ENCODE measurements at places on chromosomes 4 and X.

GRCh38 chr4:143626134-143626911 is 74.2 kb downstream of the FREM3 start:
- no peak overlapping the region for H3K4me3 ChIP-seq
- no peaks in the 10 kb centered on the region for H3K36me3 ChIP-seq
- DNase-seq: no peak
- no peaks in the 10 kb centered on the region for H3K4me1 ChIP-seq

DNA sequence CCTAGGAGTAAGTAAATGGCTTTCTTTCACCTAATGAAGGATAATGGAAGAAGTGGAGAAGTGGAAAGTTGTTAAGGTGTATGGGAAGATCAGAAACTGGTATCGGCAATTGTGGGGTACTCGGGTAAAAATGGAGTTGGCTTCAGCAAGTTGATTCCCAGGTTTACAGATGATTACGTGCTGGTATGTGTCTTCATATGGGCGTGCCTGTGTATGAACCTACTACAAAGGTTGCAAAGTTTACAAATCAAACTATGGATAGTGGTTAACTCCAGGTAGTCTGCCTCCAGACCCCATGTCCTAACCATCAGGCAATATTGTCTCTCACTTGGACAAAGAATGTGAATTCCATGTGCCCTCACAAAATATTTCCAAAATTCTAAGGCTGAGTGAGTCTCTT is 773 bp downstream of the TLR3 start:
- no peak for DNase-seq
- no peaks in the 10 kb centered on the region for H3K4me1 ChIP-seq
- H3K27me3 ChIP-seq: no peaks in the 10 kb centered on the region
- H3K27ac ChIP-seq: no peak overlapping the region
- H3K4me3 ChIP-seq: no peak overlapping the region
- no peaks in the 10 kb centered on the region for H3K36me3 ChIP-seq

- H3K4me1 ChIP-seq: no peaks in the 10 kb centered on the region
- no peak overlapping the region for H3K4me3 ChIP-seq
- no peaks in the 10 kb centered on the region for H3K36me3 ChIP-seq
- no peak overlapping the region for H3K27ac ChIP-seq
- no peak for DNase-seq
Measured at GRCh38 chr4:112771-113170, 11.5 kb upstream of the ZNF718 start.

DNA sequence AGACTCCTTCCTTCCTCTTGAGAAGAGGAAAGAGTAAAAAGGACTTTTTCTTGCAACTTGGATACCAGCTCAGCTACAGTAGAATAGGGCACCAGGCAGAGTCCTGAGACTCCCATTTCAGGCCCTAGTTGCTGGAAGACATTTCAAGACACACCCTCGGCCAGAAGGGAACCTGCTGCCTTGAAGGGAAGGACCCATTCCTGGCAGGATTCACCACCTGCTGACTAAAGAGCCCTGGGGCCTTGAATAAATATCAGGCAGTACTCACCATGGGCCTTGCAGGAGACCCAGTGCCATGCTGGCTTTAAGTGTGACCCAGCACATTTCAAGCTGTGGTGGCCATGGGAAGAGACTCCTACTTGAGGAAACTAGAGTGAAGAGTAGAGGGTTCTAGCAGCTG is 317.6 kb downstream of the DKK2 start:
- no peaks in the 10 kb centered on the region for H3K27me3 ChIP-seq
- H3K36me3 ChIP-seq: no peaks in the 10 kb centered on the region
- no peak for DNase-seq
- H3K4me3 ChIP-seq: no peak overlapping the region
- no peak overlapping the region for H3K27ac ChIP-seq
- no peaks in the 10 kb centered on the region for H3K4me1 ChIP-seq

DNA sequence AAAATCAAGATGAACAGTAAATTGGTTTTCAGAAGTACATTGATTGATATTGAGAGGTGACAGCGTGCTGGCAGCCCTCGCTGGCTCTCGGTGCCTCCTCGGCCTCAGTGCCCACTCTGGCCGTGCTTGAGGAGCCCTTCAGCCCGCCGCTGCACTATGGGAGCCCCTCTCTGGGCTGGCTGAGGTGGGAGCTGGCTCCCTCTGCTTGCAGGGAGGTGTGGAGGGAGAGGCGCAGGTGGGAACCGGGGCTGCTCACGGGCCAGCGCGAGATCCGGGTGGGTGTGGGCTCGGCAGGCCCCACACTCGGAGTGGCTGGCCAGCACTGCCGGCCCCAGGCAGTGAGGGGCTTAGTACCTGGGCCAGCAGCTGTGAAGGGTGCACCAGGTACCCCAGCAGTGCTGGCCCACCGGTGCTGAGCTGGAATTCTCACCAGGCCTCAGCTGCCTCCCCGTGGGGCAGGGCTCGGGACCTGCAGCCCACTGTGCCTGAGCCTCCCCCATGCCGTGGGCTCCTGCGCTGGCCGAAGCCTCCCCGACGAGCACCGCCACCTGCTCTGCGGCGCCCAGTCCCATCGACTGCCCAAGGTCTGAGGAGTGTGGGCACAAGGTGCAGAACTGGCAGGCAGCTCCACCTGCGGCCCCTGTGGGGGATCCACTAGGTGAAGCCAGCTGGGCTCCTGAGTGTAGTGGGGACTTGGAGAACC is 25.2 kb downstream of the RAP2C start:
- H3K36me3 ChIP-seq: no peaks in the 10 kb centered on the region
- no peak overlapping the region for H3K4me3 ChIP-seq
- no peak overlapping the region for H3K27ac ChIP-seq
- H3K4me1 ChIP-seq: no peaks in the 10 kb centered on the region
- H3K27me3 ChIP-seq: no peaks in the 10 kb centered on the region

DNA sequence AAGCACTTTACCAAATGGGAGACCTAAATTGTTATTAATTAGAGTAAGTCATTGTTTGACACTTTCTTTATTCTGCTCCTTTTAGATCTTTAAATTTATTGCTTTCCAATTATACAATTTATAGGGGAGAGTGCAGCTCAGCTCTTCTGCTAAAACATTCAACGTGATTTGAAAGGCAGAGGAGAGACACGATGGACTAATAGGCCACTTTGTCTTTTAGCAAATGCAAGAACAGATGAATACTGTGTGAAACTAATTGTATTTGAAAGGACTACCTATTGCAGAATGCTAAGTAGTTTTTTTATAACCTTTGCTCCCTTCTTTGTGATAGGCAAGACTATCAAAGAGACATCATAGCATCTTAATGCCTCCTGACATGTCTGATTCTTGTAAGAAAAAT is 320.4 kb upstream of the KLF3 start:
- H3K27ac ChIP-seq: no peak overlapping the region
- DNase-seq: no peak
- H3K27me3 ChIP-seq: no peaks in the 10 kb centered on the region
- no peak overlapping the region for H3K4me3 ChIP-seq
- no peaks in the 10 kb centered on the region for H3K36me3 ChIP-seq
- H3K4me1 ChIP-seq: no peaks in the 10 kb centered on the region

DNA sequence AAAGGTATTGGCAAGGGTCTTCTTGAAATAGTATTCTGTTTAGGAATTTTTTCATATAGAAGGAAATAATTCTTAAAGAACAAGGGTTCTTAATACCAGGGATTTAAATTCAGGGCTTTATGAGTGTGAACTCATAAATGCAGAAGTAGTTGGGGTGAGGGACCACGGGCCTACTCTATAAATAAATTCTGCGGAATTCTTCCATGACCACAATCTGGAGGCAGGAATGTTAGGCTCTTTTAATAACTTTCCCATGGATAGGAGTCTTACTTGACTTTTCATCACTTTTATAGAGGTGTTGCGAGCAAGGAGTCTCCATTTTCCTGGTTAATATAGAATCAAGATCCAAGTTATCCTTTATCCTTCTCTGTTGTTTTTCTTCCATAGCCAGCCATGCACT is 76.7 kb upstream of the SLC4A4 start:
- no peak for DNase-seq
- H3K4me3 ChIP-seq: no peak overlapping the region
- no peak overlapping the region for H3K27ac ChIP-seq

GRCh38 chr4:5371415-5372190 is 320.3 kb downstream of the STK32B start:
- H3K4me3 ChIP-seq: no peak overlapping the region
- no peak for DNase-seq
- no peaks in the 10 kb centered on the region for H3K36me3 ChIP-seq
- H3K27ac ChIP-seq: no peak overlapping the region
- no peaks in the 10 kb centered on the region for H3K27me3 ChIP-seq
- H3K4me1 ChIP-seq: peaks cover 5% of the 10 kb centered on the region

- H3K27ac ChIP-seq: no peak overlapping the region
- no peaks in the 10 kb centered on the region for H3K36me3 ChIP-seq
- H3K4me1 ChIP-seq: no peaks in the 10 kb centered on the region
- no peaks in the 10 kb centered on the region for H3K27me3 ChIP-seq
- DNase-seq: no peak
Measured at GRCh38 chr4:8301851-8302730, 32.5 kb downstream of the HTRA3 start.

DNA sequence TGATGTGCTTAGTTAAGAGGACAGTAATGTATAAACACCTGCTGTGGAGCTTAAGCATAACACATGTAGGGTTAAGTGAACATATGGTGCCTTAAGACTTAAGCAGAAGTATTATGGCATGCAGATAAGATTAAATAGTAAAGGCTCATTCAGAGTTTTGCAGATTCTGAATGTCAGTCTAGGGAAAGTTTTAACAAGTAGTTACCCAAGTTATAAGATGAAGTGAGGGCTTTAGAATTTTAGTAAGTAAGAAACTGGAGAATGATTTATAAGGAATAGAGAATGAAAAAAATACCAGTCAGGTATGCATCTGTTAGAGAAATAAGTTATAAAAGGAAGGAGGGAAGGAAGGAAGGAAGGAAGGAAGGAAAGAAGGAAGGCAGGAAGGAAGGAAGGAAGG is 902.1 kb downstream of the TRAM1L1 start:
- H3K27ac ChIP-seq: no peak overlapping the region
- no peak overlapping the region for H3K4me3 ChIP-seq
- no peaks in the 10 kb centered on the region for H3K4me1 ChIP-seq
- no peaks in the 10 kb centered on the region for H3K27me3 ChIP-seq
- no peak for DNase-seq
- no peaks in the 10 kb centered on the region for H3K36me3 ChIP-seq

- DNase-seq: no peak
- H3K36me3 ChIP-seq: no peaks in the 10 kb centered on the region
- H3K4me1 ChIP-seq: no peaks in the 10 kb centered on the region
- no peak overlapping the region for H3K4me3 ChIP-seq
- H3K27me3 ChIP-seq: no peaks in the 10 kb centered on the region
- H3K27ac ChIP-seq: no peak overlapping the region
Measured at GRCh38 chr4:38925492-38926413, 58.1 kb downstream of the FAM114A1 start.

DNA sequence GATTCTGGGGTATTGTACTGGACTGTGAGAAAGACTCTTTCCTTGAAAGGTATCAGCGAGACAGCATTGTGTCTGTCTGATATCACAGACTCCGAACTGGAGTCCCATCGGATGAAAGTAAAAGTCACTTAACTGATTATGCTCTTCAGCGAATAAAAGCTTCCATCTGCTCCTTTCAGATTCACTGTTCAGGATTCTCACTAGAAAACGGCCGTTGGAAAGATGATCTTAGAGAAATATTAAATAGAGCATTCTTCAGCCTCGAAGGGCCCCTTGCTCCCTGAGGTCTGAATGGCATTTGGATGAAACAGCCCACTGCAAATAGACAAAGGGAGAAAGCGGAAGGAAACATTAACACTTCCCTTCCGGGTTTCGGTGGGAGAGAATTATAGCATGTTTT is 416.2 kb upstream of the PRKX start:
- H3K4me3 ChIP-seq: no peak overlapping the region
- H3K27me3 ChIP-seq: no peaks in the 10 kb centered on the region
- H3K36me3 ChIP-seq: no peaks in the 10 kb centered on the region
- DNase-seq: no peak
- H3K4me1 ChIP-seq: no peaks in the 10 kb centered on the region
- H3K27ac ChIP-seq: no peak overlapping the region

- DNase-seq: no peak
- H3K27ac ChIP-seq: no peak overlapping the region
- no peaks in the 10 kb centered on the region for H3K36me3 ChIP-seq
- H3K27me3 ChIP-seq: no peaks in the 10 kb centered on the region
- H3K4me1 ChIP-seq: no peaks in the 10 kb centered on the region
Measured at GRCh38 chr4:4480685-4481398, 61.0 kb downstream of the STX18 start.

DNA sequence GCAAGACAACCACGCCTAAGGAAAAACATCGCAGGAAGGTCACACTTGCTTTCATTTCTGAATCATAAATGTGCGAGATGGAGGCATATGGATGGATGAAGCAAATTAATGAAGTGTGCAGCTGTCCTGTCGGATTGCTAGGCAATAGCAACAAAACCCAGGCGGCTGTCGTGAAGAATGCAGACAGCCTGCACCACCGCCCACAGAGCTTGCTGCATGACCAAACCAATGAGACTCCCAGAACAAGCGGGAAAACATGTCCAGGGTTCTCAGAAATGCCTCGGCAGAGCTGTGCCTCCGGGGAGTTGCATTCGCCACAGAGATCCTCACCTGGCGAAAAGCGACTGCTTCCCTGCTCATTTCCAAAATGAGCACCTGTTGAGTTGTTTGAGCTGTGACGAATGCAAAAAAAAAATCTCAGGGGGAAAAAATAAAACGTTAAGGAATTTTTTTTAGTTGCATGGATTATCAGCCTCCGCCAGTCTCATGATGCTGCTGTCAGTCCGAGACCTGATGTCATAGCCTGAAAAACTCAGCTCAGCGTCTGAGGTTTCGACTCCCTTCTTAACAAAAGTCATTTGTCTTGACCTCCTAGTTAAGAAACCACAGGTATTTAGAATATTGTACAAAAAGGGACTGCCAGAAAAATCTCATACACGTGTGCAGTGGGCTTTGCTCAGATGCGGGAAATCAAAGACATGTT is 155.5 kb upstream of the MXRA5 start:
- no peaks in the 10 kb centered on the region for H3K27me3 ChIP-seq
- no peaks in the 10 kb centered on the region for H3K4me1 ChIP-seq
- peak overlapping the region; percentile 24 for H3K4me3 ChIP-seq

- H3K4me3 ChIP-seq: no peak overlapping the region
- DNase-seq: no peak
- H3K27ac ChIP-seq: no peak overlapping the region
- H3K27me3 ChIP-seq: no peaks in the 10 kb centered on the region
Measured at GRCh38 chrX:28659269-28659668, 72.0 kb downstream of the IL1RAPL1 start.

DNA sequence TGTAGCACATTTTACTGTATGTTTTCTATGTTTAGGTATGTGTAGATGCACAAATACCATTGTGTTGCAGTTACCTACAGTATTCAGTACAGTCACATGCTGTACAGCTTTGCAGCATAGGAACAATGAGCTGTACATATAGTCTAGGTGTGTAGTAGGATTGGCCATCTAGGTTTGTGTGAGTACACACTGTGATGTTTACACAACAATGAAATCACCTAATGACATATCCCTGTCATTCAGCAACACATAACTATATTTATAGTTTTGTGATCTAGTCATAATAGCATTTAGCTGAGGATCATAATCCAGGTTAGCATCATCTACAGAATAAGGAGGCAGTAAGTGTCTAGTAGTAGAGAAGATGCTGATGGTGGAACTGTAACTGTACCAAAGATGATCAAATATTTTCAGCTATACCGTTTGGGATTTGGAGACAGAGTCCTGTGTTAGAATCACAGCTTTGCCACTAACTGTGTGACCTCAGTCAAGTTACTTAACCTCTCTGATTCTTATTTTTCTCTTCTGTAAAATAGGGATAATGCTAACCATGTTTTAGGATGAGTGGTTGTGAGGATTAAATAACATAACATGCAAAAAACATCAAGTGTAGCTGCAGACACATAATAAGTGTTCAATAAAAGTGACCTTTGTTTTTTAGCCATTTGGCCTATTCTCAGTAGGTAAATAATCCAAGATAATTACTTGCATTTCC is 73.3 kb downstream of the LIMCH1 start:
- H3K27ac ChIP-seq: no peak overlapping the region
- H3K4me1 ChIP-seq: no peaks in the 10 kb centered on the region
- peaks cover 3% of the 10 kb centered on the region for H3K27me3 ChIP-seq
- no peak for DNase-seq
